ENCODE measurements at places on chromosomes 11 and 22.

DNA sequence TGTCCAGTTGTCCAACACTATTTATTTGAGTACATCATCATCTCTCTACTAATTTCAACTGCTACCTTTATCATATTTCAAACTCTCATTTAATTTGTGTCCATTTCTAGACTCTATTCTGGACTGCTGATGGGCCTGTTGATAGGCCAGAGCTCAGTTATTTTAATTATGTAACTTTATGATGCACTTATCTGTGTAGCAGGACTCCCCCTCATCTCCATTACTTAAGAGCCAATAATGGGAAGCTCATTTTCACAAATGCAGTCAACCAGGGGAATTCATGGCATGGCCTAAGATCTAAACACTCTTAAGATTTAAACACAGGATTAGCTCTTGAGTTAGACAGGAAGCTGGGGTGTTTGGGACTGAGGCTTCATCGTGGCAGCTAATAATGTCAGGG is 21.4 kb downstream of the KCNQ1OT1 start:
- DNase-seq, result no peak

- DNase-seq, result no peak
Measured at GRCh38 chr11:33857933-33858371, 33.9 kb downstream of the LMO2 start.

DNA sequence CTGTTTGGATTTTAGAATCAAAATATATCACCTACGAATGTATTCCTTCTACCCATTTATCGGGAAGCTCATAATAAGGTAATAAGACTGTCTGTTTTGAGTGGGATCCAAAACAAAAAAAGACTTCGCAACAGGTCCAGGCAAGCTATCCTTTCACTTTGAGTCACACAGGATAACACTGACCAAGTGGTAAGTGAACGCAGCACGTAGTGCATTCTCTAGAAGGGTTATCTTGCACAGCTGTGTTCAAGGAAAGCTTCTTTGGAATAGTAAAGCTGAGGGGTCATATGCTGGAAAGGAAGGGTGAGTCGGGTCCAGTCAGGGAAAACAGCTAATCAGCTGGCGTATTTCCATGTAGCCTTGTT is 22.3 kb upstream of the NRGN start:
- no peak for DNase-seq

DNA sequence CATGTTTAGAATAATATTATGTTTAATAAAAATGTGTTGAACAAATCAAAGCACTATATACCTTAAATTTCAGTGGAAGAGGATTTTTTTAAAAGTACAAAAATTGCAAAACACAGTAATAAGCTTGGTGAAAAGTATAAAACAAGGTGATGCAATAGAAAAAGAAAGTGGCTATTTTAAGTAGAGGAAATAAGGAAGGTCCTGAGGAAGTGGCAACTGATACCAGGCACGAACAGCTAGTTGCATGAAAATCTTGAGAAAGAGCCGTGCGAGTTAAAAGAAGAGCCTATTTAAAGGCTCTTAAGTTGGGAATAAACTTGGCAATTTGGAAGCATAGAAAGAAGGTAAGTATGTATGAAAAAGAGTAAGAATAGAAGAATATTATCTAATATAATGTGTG is 1679.3 kb downstream of the LRRC4C start:
- DNase-seq, result no peak

DNA sequence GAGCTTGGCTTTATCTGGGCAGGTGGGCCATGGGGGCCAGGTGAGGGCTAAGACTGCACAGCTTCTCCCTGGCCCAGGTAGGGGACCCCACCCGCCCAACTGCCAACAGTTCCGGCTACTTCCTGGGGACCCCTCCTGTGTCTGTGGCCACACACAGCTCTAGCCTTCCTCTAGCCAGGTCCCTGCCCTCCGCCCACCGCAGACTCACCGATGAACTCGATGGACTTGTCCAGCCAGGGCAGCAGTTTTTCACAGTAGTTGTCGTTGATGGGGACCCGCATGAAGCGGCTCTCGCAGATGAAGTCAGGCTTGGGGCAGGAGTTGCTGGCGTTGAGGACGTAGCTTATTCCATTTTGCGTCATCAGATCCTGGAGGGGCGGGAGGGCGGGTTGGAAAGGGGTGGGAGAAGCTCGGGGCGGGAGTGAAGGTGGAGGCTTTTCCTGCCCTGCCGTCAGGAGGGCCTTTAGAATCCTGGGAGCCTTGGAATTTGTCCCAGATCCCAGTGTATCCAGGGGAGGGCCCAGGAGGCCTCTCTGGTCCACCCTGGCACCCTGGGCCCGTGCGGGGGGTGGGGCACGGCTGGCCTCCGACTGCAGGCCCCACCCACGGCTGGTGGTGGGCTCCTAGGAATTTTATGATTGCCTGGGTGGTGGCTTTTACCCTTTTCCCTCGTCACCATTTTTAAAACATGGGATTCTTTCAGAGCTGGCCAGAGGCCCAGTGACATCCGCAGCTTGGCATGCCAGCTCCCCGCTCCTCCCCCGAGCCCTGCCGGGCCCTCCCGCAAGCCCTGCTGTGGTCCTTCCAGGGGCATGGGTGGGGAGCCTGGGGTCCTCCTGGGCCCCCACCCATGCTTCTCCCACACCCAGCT is 13.9 kb downstream of the DUSP8 start:
- DNase-seq, result no peak

DNA sequence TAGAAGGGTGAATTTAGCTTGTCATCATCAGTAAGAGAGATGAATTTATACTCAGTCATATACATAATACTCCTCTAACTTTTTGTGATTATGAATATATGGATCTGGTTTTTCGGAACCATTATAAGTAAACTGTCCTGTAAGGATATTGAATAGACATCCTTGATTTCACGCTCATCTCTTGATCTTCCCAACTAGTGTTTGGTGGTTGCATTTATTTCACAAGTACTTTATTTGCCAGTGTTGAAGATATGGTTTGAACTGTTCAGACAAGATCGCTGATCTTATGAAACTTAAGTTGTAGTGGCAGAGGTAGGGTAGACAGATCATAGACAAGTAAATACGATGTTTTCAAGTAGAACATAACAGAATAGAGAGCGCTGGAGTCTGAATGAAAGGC is 3.0 kb downstream of the FBXO7 start:
- no peak for DNase-seq

DNA sequence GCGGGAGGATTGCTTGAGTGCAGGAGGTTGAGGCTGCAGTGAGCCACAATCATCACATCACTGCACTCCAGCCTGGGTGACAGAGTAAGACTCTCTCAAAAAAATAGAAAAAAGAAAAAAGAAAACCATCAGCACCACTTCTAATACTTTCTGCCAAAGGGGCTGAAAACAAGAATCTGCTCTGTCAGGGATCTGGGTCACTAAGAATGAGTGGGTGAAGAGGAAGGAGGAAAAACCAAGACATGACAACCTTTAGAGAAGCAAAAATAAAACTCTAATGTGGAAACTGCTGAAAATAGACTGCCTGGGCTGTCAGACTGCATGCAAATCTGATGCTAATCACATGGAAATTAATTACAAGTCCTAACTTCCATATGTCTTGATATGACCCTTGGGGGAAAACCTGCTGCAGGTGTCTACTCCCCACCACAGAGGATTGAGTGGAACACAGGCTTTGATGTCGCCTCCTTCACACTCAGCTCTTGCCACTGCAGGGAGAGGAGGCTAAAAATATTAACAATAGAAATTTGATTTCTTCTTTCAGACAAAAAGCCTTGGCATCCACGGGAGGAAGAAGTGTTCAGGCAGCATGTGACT is 62.5 kb upstream of the CRTAM start:
- no peak for DNase-seq

- no peak for DNase-seq
Measured at GRCh38 chr11:122172352-122173073, 56.5 kb upstream of the BLID start.

GRCh38 chr11:112705148-112705547 is 256.1 kb upstream of the NCAM1 start:
- DNase-seq, result no peak

GRCh38 chr22:48832592-48832991 is 995.1 kb downstream of the BRD1 start:
- no peak for DNase-seq

DNA sequence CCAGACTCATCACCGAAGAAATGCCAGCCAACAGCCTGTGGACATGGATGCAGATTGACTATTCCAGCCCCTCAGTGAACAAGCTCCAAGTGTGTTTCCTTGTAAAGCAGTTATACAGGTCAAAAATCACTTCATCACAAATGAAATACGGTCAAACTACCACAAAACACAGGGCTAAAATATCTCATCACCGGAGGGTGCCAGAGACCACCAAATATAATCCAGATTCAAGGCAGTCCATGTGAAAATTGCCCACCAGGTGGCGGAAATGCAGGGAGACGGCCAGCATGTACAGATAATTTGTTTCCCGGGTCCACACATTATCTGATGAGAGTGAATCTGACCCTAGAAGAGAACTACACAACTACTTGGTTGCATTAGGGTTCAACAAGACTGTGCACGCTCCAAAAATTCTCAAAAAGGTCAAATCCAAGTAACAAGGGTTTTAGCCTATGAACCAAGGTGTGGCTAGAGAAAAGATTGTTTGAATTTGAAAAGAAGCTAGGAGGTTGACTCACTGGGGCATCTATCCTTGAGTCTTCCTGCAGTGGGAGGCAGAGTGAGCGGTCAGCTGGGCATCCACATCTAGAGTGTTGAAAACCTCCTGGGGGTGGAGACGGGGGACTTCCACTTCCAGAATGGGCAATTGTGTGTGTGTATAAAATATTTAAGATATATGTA is 71.7 kb downstream of the IGLL5 start:
- DNase-seq, result peak; percentile 61

GRCh38 chr22:39729141-39729934 is 158.8 kb downstream of the CACNA1I start:
- DNase-seq, result no peak

DNA sequence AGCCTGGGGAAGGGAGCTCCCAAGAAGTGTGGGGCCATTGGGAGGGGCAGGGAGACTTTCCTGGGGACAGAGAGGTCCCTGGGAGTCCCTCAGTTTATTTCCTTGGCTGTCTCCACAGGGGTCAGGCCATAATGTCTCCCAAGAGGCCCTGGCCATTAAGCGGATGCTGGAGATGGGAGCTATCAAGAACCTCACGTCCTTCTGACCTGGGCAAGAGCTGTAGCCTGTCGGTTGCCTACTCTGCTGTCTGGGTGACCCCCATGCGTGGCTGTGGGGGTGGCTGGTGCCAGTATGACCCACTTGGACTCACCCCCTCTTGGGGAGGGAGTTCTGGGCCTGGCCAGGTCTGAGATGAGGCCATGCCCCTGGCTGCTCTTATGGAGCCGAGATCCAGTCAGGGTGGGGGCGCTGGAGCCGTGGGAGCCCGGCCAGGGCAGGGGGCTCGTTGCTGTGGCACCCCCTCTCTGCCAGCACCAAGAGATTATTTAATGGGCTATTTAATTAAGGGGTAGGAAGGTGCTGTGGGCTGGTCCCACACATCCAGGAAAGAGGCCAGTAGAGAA is 58.4 kb downstream of the ST3GAL4 start:
- DNase-seq, result no peak

DNA sequence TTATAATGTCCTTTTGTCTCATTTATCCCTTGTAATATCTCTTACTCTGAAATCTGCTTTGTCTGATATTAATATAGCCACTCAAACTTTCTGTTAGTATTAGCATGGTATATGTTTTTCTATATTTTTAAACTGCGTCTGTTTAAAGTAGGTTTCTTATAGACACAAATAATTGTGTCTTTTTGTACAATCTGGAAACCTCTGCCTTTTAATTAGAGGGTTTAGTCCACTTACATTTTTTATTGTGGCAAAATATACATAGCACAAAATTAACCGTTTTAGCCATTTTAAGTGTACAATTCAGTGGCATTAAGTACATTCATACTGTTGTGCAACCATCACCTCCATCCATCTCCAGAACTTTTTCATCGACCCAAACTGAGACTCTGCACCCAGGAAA is 28.6 kb downstream of the PARVG start:
- no peak for DNase-seq

DNA sequence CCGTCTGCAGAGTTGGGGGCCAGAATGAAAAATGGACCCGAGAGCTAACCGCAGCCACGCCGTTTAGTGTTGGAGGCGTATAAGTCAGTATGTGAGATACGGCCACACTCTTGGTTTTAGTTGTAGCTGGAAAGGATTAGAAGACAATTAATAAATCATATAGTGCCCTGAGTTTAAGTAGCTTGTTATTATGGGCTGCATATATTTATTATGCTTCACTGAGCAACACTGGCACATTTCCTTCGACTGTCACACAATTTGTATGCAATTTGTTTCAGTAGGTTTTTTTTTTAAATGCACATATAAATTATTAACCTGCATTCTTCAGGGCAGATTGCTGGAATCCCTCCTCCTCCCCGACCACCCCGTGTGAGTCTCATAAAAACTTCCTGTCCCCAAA is 56.9 kb downstream of the PKNOX2 start:
- no peak for DNase-seq

DNA sequence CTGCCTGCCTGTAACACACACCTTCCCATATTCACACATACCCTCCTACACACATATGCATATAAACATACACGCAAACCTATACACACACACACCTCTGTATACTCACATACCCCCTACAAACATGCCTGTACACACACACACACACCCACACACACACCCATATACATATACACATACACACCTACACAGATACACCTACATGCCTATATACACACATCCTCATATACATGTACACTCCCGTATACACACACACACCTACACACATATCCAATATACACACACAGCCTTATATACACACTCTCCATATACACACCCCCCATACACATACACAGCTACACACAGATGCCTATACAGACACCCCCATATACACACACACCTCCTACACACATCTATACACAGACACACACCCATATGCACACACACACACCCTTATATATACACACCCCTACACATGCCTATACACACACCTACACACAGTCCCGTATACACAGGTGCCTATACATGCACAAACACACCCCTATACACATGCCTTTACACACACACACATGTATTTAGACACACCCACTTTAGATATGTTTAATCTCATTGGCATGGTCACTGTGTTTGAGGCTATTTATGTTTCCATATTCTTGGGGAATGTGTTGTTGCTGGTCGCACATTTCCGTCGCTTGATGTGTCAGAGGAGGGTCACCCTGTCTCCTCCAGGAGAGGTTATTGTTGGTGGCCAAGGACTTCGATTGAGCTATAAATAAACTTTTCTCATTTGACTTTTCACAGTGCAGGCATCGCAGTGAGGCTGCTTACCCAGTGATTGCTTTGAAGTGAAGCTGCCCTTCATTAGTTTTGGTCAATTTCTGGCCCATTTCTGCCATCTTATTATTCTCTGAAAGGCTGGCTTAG is 243.3 kb downstream of the TBC1D22A start:
- DNase-seq, result no peak

DNA sequence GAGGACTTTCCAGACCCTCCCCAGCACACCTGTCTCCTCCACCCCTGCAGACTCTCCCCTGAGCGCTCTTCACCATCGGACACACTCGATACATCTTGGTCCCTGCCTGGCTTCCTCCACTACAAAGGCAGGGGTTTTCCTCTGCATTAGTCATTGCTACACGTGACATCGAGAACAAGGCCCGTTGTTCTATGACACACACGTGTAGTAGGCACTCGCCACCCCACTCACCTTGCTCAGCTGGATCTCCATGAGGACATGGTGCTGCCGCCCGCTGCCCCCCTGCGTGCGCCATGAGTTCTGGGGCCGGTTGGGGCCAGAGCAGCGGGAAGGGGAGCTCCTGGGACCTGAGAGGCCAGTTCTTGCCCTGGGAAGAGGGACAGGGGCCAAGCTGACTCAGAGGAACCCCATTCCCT is 16.7 kb downstream of the ATG2A start:
- no peak for DNase-seq

- no peak for DNase-seq
Measured at GRCh38 chr22:42188808-42189447, 58.3 kb upstream of the CYP2D6 start.
